CD4-positive, alpha-beta T cell treated with Interleukin-17A for 1 hour (primary cell): ENCODE measurements at places on chromosomes 16 and 17.

DNA sequence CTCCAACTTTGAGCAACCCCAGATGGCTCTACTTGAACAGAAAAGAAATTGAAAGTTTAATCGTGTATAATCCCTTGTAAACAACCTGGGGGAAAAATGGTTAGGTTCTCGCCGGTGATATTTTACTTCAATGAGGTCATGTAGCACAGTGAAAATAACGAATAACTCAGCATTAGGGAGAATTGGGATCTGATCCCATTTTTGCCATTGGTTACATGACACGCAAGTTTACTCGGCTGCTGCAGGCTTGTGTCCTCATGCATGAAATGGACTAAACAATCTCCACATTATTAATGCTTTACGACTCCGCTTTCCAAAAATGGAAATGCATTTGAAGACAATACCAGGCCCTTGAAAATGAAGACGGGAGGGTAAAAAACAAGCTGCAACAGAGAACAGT, 45.5 kb upstream of the LRRC37A3 start:
- no peak for DNase-seq

DNA sequence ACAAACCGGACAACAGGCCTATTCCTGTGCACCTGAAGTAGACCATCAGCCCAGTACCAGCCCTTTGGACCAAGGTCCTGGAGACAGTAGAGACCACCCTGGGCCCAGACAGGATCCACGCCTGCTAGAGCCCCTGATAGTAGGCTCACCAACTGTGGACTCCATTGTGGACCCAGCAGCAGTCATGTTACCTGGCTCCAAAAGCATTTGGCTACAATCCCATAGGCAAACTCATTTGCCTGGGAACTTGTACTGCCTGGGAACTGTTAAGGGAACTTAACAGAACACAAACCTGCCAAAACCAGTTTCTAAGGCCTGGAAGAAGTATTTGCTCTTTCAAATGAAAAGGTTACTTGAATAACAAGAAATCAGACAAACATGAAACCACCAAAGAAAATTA, 10.0 kb upstream of the ACSM1 start:
- DNase-seq, result no peak

DNA sequence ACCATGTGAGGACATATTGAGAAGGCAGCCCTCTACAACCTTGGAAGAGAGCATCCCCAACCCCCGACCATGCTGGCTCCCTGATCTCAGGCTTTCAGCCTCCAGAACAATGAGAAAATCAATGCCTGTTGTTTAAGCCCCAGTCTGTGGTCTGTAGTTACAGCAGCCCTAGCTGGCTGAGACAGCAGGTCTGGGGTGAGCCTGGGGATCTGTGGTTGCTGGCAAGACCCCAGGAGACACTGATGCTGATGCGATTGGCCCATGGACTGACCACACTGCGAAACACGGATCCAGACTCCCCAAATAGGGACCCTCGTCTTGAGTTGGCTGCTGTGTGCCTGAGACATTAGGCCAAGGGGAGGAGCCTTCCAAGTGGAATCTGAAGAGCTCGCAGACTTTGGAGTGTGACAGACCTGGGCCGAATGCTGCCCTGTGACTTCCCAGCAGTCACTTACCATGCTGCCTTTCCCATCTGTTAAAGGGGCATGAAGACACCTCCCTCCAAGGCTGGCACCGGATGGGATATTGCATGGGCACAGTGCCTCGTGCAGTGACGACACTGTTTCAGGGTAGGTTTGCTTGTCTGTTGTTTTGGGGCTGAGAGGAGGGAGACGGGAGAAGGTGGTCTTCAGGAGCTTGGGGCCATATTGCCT, 147.8 kb upstream of the RPL38 start:
- DNase-seq, result no peak

GRCh38 chr16:15059324-15059723, 3.5 kb upstream of the NTAN1 start:
- no peak for DNase-seq

DNA sequence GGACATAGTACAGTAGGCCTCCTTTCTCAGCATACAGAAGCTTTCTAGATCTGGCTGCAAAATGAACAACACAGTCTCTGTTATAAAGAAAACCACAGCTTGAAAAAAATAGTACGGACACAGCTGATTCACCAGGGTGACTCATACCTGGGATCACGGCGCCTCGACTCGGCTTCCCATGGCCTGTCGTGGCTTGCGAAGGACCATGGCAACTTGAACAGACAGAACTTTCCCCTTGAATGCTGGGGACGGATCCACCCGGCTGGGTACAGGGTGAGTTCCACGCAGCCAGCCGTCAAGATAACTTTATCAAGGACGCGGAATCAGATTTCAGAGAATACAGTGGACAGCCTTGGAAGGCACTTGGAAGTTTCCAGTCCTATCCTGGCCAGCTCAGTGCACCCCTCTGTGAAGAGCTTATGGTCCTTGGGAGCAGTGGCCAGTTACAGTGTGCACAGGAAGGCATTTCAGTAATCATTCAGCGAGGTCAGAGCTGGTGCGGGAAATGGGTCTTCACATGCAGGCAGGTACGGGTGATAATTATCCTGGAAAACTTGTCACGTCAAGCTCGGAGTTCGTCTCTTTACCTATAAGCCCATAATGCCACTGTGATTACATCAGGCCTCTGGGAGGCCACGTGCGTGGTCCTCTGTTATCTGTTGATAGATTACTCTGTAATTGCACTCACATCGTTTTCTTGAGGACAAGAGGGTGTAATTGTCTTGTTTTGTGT, 57.9 kb upstream of the MAF start:
- no peak for DNase-seq

DNA sequence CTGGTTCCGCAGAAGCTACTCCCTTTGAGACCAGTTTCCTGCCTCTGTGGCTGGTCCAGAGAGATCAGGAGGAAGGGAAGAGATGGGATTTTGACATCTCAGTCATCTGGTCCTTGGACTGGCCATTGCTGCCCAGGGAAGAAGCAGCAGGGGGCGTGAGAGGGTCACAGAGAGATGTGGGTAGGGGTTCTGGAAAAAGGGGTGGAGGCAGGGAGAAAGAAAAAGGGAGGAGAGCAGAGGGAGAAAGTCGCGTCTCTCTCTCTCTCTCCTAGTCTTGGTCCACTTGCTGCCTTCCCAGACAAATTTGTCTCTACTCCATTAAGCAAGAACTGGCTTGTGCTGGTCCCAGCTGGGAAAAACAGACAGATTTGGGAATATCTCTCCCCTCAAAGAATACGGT, 4.4 kb downstream of the SHBG start:
- no peak for DNase-seq

- peak; percentile 63 for DNase-seq
These were observed 1.6 kb upstream of the PPP1R9B start for GRCh38 chr17:50151937-50152547.

GRCh38 chr16:3115561-3115960, 3.2 kb downstream of the ZNF205 start:
- DNase-seq, result no peak

DNA sequence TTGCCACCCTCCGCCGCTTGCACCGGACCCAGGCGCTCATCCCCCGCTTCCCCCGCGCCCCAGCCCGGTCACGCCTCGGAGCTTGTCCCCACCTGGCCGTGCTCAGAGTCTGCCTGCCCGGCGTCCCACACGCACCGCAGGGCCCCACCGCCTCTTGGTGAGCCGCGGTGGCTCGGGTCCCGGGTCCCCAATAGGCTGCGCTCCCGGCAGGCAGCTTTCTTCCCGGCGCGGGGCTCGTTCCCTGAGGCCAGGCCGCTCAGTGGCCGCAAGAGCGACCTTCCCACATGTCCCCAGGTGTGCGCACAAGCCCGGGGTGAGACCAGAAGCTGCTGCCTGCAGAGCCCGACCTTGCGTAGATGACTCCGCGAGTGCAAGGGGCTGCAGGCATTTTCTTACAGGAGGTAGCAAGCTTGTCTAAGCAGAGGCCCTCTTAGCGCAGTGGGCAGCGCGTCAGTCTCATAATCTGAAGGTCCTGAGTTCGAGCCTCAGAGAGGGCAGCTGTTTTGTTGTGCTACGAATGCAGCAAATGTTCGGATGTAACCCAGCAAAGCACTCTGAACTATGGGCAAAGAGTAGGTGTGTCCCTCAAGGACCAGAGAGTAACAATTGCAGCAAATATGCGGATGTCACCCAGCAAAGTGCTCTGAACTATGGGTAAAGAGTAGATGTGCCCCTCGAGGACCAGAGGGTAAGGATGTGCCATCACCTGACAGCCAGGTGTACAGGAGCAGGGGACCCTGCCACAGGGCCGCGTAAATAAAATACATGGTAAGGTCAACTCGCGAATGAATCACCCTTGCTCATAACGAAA, 15.6 kb downstream of the TLE7 start:
- DNase-seq, result peak; percentile 15

- DNase-seq, result no peak
These were observed 279.9 kb downstream of the IRX3 start for GRCh38 chr16:54006693-54007092.

DNA sequence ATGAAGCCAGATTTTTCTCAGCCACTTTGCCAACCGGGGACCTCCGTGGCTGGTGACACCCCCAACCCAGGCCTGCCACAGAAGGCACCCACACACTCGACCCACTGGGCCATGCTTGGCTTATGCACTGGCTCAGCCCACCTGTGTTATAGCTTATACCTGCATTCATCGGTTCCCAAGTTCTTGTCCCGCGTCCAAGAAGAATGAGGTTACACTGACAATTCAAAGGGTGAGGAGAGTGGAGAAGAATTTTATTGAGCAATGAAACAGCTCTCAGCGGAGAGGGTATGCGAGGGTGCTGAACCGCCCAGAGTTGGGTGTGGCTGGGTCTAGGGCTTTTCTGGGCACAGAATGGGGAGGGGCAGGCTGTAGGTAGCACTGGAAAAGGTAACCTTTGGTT, 22.2 kb upstream of the CDH15 start:
- no peak for DNase-seq
